ENCODE measurements at places on chromosomes 16 and 17.

GRCh38 chr17:8856869-8857575 lies 10.5 kb downstream of the PIK3R6 start:
- DNase-seq = no peak

- DNase-seq = no peak
These were observed 21.0 kb downstream of the SDK2 start for GRCh38 chr17:73623247-73623646.

DNA sequence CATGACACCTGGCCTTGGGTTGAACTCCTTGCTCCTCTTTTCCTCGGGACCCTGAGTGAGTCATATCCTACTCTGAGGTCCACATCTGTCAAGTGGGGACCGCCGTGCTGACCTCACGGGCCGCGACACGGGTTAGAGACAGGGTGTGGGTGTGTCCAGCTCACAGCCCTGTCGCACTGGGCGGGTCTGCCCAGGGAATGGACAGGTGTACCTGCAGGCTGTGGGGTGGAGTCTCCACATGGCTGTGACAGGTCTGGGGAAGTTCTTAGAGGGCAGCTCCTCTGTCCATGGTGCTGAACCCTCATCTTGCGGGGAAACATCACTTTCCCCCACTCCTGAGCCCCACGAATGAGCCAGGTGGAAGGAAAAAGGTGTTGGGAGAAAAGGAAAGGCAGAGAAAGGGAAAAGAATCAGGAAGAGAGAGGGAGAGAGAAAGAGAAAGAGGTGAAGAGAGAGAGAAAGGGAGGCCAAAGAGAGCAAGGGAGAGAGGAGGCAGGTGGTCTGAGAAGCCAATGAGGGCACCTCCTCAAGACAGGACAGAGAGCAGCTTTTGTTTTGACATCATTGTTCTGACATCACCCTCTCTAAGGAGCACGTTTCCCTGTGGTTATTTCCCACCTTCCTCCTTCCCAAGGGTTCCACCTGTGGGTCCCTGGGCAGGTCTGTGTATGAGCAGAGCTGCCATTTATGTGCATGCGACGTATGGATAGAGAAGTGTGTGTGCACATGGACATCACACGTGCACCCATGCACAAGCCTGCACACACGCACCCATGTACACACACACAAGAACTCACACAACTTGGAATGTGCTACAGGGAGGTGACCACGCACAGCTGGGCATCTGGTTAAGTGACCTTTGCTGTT lies 32.6 kb upstream of the CBFA2T3 start:
- no peak for DNase-seq

GRCh38 chr16:23650674-23651416 lies 9.6 kb downstream of the DCTN5 start:
- DNase-seq = no peak

DNA sequence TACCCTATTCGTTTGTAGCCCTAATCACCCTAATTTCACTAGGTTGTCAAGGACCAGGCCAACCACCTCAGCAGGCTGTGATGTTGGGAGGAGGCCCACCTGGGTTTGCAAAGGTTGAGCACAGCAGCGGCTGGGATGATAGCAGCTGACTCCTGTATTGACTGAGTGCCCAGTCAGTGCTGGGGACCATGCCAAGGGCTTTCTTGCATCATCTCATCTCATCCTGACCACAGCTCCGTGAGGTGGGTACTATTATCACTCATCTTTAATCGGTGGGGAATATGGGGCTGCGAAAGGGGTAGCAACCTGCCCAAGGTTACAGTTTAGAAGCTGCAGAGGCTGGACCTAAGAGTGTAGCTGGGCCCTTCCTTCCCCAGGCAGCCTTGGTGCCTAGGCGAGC lies 11.7 kb downstream of the ATPAF2 start:
- DNase-seq = no peak

GRCh38 chr17:57363998-57364643 lies 107.8 kb downstream of the MSI2 start:
- no peak for DNase-seq

GRCh38 chr16:84810518-84811273 lies 9.1 kb upstream of the CRISPLD2 start:
- no peak for DNase-seq

DNA sequence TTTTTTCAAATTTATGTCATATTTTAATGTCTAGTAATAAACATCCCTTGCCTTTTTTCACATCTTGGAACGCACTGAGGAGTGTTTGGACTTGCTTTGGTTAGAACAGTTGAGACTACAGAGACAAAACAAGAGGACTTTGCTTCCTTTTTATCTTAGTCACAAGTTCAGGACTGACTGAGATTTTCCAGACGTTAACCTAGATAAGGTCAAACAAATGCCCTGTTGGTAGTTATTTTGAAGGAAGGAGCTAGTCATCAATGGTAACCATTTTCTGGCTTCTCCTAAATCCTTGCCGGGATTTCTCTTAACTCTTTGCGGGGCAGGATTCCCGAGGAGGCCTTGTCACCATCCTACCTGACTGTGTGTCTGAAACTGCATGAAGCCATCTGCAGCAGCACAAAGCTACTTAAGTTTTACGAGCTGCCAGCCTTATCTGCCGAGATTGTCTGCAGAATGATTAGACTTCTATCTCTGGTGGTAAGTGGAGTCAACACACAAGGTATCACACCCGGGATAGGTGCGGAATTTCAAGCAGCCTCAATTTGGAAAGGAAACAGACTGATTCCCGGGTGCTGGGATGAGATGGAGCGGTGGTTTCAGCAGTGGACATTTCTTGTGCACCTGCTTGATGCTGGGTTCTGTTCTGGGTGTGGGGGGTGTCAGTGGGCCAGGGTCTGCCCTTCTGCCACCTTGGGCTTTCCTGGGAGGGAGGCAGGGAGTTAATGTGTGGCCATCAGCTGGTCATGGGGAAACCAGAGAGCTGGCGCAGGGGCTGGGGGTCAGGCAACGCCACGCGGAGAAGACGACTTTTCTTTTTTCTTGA lies 48.3 kb downstream of the RNF213 start:
- no peak for DNase-seq

- no peak for DNase-seq
These were observed 23.4 kb upstream of the MYO15B start for GRCh38 chr17:75564195-75564594.

- DNase-seq = no peak
These were observed 1.8 kb downstream of the KNOP1 start for GRCh38 chr16:19716183-19716582.

DNA sequence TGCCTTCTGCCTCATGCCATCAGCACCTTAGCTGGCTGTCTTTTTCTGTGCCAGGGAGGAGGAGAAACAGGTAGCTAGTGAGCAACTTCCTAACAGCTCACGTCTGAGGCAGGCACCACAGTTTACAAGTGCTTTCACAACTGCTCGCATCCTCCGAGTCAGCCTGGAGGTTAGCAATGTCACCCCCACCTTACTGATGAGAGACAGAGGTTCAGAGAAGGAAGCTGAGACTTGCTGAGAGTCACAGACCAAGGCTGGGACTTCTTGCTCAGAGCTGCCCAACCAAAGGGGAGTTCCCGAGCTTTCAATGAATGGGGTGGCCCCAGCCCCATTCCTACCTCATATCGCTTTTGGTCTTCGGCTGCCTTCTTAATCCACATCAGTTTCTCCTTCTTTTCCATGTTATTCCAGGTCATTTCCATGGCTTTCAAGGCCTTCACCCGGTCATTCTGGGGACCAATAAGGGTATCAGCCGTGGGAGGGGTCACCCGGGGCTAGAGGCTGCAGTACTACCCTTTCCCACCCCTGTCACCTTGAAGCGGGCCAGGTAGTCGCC lies 9.6 kb downstream of the UBTF start:
- no peak for DNase-seq

- no peak for DNase-seq
These were observed 75.0 kb downstream of the MMD start for GRCh38 chr17:55346658-55347057.

- no peak for DNase-seq
These were observed 46.6 kb downstream of the PECAM1 start for GRCh38 chr17:64343833-64344637.

- DNase-seq = peak; percentile 7
These were observed 13.4 kb upstream of the PLLP start for GRCh38 chr16:57297856-57298255.

DNA sequence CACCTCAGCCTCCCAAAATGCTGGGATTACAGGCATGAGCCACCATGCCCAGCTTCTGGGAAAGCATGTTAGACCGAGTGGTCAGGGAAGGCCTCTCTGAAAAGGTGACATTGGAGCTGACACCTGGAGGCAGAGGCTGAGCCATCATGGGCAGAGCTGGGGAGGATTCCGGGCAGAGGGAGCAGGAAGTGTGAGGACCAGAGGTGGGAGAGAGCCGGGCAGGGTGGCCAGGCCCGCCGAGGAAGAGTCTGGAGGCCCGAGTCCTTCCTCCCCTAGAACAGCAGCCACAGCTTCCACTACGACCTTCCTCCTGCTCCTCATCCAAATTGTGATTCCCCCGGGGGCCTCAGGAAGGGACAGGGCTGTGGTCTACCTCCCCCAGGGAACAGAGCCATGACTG lies 74.7 kb downstream of the COG7 start:
- no peak for DNase-seq

GRCh38 chr16:11165349-11165748 lies 90.7 kb downstream of the SOCS1 start:
- no peak for DNase-seq

DNA sequence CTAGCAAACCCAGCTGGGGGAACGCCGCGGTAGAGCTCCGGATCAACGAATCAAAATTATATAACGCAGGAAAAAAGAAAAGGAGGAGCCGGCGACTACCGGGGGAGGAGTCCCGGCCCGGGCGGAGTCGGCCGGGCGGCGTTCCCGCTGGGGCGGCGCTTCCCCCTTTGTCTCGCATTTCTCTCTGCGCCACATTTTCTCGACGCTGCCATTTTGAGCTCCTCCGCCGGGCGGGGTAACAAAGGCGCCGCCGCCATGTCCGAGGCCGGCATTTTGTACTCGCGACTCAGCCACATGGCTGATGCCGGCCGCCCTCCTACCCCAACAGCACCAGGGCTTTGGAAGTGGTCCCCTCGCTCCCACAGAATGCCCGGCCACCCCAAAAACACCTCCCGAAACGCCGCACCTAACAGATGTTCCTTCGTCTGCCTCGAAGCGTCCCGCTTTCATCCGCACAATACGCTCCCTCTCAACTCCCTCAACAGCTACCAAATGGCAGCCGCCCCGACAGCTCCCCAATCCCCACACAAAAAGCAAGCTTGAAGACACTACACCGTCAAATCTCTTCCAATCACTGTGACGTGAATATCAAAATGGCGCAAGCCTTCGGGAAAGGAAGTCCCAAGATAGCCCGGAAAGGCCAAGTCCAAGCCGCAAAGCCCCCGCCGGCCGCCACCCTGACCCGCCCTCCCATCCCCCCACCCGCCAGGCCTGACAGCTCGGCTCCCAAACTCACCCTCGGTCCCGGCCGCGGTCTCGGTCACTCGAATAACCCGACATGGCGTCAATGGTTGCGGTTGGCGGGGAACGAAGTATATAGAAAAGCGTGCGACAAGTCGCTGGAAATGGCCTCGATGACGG lies 519 bp downstream of the DDX5 start:
- peak; percentile 72 for DNase-seq

DNA sequence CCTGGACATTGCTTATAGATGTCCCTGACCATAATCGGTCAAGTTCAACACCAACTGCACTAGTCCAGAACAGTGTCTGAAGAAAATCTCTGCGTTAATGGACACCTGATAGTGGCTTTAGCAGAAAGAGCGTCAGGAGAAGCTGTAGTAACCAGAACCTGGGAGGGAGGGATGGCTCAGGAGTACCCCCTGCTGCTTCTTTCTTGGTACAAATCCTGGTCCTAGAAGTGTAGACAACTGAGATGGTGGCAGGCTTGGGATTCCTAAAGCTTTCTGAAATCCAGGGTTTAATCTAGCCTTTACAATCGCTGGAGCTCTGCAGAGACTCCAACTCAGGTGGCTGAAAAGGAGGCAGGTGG lies 5.4 kb downstream of the MAP3K14 start:
- no peak for DNase-seq

- no peak for DNase-seq
These were observed 163.8 kb downstream of the TOX3 start for GRCh38 chr16:52383119-52383518.

DNA sequence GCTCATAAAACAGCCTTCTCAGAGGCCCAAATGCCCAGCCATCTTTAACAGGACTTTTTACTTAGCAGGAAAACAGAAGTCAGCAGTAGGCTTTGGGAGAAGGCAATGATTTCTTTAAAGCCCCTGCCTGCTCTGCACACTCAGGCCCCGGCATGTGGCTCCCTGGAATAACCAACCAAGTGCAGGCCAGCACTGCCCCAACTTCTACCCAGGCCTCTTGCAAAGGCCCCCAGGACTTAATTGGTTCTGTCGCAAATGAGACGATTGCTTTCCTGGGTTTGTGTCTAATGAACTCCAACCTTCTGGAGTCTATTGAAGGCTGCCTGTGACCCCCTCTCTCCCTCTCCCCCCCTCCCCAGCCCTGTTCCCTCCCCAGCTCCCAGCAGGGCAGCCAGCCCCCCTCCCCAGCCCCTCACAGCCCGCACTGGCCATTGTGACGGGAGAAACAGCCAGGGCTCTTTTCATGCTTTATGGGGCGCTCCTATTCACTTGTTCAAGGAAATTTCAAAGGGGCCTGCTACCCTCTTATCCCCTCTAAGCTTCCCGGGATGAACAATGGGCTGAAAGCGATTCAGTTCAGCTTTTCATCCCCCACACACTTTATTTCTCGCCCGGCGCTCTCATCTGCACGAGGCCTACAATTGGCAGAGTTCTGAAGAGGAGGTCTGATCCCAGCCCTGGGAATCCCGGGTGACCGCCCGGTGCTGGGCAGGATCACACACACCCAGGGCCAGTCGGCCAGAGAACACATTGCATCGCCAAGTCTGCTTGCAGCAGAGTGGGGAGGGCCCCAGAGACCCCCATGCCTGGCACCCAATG lies 15.5 kb downstream of the AXIN2 start:
- no peak for DNase-seq

- no peak for DNase-seq
These were observed 2.3 kb upstream of the G6PC1 start for GRCh38 chr17:42898147-42898811.

- DNase-seq = no peak
These were observed 386.5 kb downstream of the SLC39A11 start for GRCh38 chr17:72705905-72706395.

GRCh38 chr16:29306943-29307597 lies 99.4 kb downstream of the NPIPB11 start:
- no peak for DNase-seq

DNA sequence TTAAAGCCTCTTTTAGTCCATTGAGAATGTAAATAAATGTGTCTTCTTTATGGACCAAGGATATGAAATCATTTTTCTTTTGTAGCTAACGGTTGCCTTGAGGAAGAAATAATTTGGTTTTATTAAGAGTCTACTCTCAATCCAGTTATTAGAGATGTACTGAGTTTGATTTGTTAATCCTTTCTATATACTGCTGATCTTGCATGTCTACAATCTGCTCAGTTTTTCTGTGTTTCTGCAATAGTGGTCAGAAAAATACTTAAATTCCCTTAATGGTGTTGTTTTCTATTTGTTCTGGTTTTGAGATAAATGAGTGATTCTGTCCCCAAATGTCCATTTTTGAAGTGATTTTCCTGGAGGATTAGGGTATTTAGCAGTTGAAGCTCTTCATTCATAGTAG lies 54.9 kb downstream of the CYLD start:
- no peak for DNase-seq

All from stimulated activated CD8-positive, alpha-beta memory T cell treated with anti-CD3 and anti-CD28 coated beads, Interleukin-12 subunit alpha, Interleukin-12 subunit beta, amount 100 ng/mL, for 4 hours (primary cell).